Tibial nerve (tissue), 4 donors: ENCODE measurements at places on chromosomes 7 and 10. TPM values are rescaled to one million over a fixed set of nuclear protein-coding genes. Genes with fewer than 3 reads are reported as not detected.

DNA sequence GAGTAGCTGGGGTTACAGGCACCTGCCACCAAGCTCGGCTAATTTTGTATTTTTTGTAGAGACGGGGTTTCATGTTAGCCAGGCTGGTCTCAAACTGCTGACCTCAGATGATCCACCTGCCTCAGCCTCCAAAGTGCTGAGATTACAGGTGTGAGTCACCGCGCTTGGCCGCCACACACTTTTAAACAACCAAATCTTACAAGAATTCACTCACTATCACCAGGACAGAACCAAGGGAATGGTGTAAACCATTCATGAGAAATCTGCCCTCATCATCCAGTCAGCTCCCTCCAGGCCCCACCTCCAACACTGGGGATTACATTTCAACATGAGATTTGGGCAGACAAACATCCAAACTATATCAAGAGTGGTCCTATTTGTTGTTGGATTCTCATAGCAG is 43.6 kb downstream of the MGAM start:
- no peaks in the 10 kb centered on the region for H3K4me1 ChIP-seq
- H3K36me3 ChIP-seq = no peaks in the 10 kb centered on the region
- H3K27me3 ChIP-seq = no peaks in the 10 kb centered on the region
- no peak overlapping the region for H3K4me3 ChIP-seq
- no peak for DNase-seq
- H3K27ac ChIP-seq = no peak overlapping the region

STMP1 gene
- 17.1 TPM for total RNA-seq

DNA sequence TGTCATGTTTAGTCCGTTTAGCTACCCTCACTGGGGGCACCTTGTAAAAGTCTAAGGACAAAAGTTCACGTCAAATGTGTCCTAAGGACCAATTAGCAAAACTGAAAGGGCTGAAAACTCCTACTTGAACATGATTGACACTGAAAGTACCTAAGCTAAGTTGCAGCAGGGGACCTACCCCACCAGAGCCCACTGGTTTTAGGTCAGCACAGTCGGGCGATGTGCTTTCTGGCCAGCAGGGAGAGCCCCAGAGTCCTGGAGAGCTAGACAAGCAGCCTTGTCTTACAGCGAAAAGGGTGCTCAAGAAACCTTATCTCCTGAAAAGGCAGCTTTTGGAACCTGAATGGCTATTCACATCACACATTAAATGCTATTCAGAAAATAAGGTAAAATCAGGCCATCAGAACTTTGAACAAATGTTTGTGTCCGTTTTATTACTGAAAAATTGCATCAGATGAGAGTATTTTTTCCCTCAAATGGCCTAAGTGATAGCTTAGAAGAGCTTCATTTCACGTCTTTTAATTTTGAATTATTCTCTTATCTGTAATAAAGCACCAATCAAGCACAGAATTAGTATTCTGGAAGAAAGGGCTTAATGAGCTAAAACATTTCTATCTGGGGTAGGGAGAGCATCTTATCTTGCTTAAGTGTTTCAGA is 52.2 kb upstream of the MKI67 start:
- H3K4me3 ChIP-seq = no peak overlapping the region
- H3K4me1 ChIP-seq = no peaks in the 10 kb centered on the region
- H3K36me3 ChIP-seq = no peaks in the 10 kb centered on the region
- no peaks in the 10 kb centered on the region for H3K27me3 ChIP-seq

GRCh38 chr7:134301592-134301991 is 15.1 kb downstream of the SLC35B4 start:
- no peak overlapping the region for H3K27ac ChIP-seq
- no peaks in the 10 kb centered on the region for H3K27me3 ChIP-seq
- H3K4me3 ChIP-seq = no peak overlapping the region
- no peaks in the 10 kb centered on the region for H3K36me3 ChIP-seq
- DNase-seq = no peak
- no peaks in the 10 kb centered on the region for H3K4me1 ChIP-seq

LRGUK gene
- total RNA-seq = 0.90 TPM

DNA sequence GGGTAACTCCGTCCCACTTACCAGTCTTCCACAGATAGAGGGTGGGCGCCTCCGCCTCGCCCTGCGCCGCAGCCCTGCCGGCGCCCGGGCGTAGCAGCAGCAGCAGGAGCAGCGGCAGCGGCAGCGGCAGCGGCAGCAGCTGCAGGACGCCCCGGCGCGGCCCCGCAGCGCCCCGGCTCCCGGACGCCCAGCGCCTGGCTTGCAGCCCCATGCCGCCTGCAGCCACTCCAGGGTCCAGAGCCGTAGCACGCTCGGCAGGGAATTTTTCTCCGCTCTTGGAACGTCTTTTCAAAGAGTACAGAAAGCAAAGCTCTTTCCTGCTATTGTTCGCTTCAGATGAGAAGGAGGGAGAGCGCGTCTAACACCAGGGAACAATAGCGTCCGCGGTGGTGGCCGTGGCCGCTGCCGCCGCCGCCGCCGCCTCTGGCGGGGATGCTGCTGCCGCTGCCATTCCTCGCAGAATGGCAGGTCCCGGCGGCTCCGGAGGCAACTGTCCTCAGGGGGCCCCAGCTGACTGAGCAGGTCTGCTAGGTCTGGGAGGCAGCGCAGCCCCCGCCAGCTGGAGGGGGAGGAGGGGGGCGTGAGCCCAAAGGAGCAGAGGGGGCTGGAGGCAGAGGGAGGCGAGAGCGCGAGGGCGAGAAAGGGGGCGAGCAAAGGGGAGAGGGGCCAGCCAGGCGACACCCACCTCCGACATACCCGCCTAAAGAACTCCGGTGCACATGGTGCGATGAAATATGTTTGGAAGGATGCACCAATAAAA is at the start of gene THSD7A:
TSS of gene THSD7A (minus strand) at position 463 of the 760 bp plus-strand sequence. CDS start at position 211, 252 bp downstream.
- peak within 1 kb of the TSS; percentile 41 for H3K27ac ChIP-seq
- H3K36me3 ChIP-seq = no peaks in the 10 kb centered on the region
- H3K4me1 ChIP-seq = no peaks in the 10 kb centered on the region
- no peak for DNase-seq
- peak within 1 kb of the TSS; percentile 43 for H3K4me3 ChIP-seq

PDE1C gene
- total RNA-seq = 28.3 TPM

HIF1AN gene
- total RNA-seq = 24.0 TPM

GRCh38 chr10:124921261-124921660 is 20.7 kb upstream of the ZRANB1 start:
- DNase-seq = no peak
- H3K4me1 ChIP-seq = no peaks in the 10 kb centered on the region
- H3K27ac ChIP-seq = no peak overlapping the region
- H3K36me3 ChIP-seq = peaks cover 13% of the 10 kb centered on the region
- H3K27me3 ChIP-seq = no peaks in the 10 kb centered on the region

GRCh38 chr7:47433564-47433895 is 148.4 kb downstream of the TNS3 start:
- H3K4me3 ChIP-seq = no peak overlapping the region
- no peaks in the 10 kb centered on the region for H3K27me3 ChIP-seq
- H3K4me1 ChIP-seq = peaks cover 20% of the 10 kb centered on the region
- H3K36me3 ChIP-seq = no peaks in the 10 kb centered on the region
- DNase-seq = no peak
- no peak overlapping the region for H3K27ac ChIP-seq

DNA sequence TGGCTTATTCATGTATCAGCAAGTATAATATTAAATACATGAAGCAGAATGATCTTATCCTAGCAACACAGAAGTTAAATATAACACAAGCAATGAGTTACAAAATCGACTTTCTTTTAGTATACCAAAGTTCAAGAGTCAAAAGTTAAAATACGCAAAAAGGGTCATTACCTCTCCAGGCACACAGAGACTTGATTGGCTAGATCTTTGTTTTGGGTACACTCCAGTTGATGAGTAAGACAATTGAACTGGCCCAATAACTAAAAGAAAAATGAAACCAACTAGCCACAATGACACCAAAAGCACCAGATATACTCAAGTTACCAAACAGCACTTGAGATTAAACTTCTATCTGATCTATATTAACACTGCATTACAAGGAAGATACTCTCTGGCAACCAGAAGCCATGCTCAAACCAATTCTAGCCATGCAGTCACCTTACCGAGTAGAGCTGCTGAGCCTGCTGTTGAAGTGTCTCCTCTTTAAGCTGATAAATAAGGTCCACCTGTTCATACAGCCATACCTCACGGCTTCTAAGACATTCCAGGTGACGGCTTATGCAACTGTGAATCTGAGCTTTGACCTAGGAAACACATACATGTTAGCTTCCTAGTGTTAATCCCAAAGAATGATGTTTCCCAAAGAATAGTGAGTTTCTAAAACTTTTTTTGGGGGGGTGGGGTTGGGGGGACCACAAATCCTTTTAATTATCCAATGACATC is 15.6 kb downstream of the NCOA4 start:
- DNase-seq = no peak
- H3K4me3 ChIP-seq = no peak overlapping the region
- no peaks in the 10 kb centered on the region for H3K27me3 ChIP-seq
- peaks cover 50% of the 10 kb centered on the region for H3K4me1 ChIP-seq
- peaks cover 4% of the 10 kb centered on the region for H3K36me3 ChIP-seq

NKX6-2 gene
- 0.20 TPM for total RNA-seq

- no peak for DNase-seq
- no peaks in the 10 kb centered on the region for H3K4me1 ChIP-seq
- no peaks in the 10 kb centered on the region for H3K27me3 ChIP-seq
- no peaks in the 10 kb centered on the region for H3K36me3 ChIP-seq
Observed at GRCh38 chr7:134639061-134639460, 7.6 kb upstream of the BPGM start.

SYNPO2L gene
- not detected for total RNA-seq

- no peak overlapping the region for H3K27ac ChIP-seq
- no peaks in the 10 kb centered on the region for H3K27me3 ChIP-seq
- peaks cover 34% of the 10 kb centered on the region for H3K4me1 ChIP-seq
- H3K4me3 ChIP-seq = no peak overlapping the region
Observed at GRCh38 chr7:23335136-23335535, 36.0 kb downstream of the MALSU1 start.

DNA sequence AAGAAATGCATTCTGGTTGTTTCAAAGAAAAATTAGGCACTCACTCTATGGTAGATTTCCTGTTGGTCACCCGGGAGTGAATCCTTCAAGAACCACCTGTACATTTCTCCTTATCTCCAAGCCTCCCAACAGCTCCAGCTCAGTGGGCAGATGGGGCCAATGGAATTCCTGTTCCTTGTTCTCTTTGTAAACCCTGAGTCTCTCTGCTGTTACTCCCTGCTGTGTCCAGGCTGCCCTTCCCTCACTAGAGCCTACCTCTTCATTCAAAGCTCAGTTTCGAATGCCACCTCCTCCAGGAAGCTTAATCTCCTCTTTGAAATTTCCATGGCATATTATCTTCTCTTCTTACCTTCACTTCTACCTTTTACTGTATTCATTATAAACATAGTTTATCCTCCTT is 3.5 kb upstream of the BMPER start:
- no peak overlapping the region for H3K27ac ChIP-seq
- DNase-seq = no peak
- no peaks in the 10 kb centered on the region for H3K36me3 ChIP-seq
- H3K4me1 ChIP-seq = no peaks in the 10 kb centered on the region

NXPH1 gene
- not detected for total RNA-seq

CYP26C1 gene
- total RNA-seq = not detected

DNA sequence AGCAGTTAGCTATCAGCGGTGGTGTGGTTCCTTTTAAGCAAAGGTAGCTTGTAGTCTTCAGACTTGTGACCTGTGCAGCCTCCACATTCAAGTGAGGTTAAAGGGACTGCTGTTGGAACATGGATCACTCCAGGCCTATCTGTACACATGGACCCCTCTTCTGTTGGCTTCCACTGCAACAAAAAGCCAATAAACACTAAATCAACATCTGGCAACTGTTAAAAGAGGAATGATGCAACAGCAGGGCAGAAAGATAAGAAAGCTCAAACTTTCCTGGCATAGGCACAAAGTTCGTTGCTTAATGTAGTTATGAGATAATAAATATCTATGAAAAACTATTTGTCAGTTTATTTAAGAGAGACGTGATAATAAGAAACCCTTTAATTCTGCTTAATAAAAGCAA is 4.0 kb upstream of the MINPP1 start:
- H3K4me1 ChIP-seq = no peaks in the 10 kb centered on the region
- H3K4me3 ChIP-seq = no peak overlapping the region
- no peak overlapping the region for H3K27ac ChIP-seq
- no peaks in the 10 kb centered on the region for H3K27me3 ChIP-seq
- DNase-seq = no peak

CHST15 gene
- 29.8 TPM for total RNA-seq

DNA sequence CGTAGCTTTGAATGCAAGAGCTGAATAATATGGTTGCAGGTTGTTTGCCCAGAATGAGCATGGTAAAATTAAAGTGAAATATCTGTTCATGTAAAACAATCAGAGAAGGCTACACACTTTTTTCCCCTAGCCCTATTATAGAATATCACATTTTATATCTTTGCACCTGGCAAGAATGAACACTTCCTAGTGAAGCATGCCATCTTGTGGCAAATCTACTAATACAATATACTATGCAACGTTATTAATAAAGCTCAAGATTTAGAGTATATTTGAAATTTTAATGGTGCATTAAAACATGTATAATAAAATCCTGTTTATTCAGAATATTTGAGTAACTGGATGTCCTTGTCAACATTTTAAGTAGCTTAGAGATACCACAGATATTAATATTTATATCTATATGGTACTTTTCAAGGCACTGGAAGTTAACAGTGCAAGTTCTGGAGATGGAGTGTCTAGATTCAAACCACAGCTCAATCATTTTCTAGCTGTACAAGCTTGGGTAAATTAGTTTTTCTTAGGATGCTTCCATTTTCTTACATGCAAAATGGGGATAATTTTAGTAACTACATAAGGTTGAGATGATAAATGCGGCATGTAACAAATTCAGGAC is 643.1 kb upstream of the SEMA3D start:
- H3K4me3 ChIP-seq = no peak overlapping the region
- no peaks in the 10 kb centered on the region for H3K36me3 ChIP-seq
- H3K27ac ChIP-seq = no peak overlapping the region
- H3K27me3 ChIP-seq = no peaks in the 10 kb centered on the region
- no peaks in the 10 kb centered on the region for H3K4me1 ChIP-seq
- DNase-seq = no peak

DNA sequence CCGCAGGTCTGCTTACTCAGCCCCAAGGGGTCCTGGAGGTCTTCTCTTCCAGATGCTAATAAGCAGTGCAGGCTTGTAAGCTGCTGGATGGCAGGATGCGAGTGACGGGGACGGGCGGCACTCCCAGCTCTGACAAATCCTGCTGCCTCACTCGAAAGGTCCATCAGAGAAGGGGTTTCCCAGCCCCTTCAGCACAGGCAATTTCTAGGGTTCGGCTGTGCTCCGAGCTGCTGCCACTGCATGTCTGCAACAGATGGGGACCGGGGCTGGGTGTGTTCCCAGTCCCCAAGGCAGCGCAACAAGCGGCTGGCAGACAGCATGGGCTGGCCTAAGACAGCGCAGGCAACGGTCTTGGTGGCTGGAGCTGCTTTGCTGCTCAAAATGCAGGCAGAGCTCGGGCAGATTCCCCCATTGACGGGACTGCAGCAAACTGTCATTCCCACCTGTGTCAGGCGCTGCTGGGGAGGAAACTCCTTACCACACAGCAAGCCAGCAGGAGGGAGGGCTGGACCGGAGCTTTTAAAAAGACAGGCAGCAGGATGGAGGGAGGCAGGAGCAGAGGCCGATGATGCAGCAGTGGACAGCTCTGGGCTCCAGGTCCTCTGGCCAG is 62.4 kb downstream of the PRKAG2 start:
- no peaks in the 10 kb centered on the region for H3K36me3 ChIP-seq
- H3K4me1 ChIP-seq = no peaks in the 10 kb centered on the region
- no peak overlapping the region for H3K4me3 ChIP-seq
- no peak for DNase-seq
- no peak overlapping the region for H3K27ac ChIP-seq
